ENCODE measurements at places on chromosomes 16 and 17. TPM values are rescaled to one million over a fixed set of nuclear protein-coding genes. Genes with fewer than 3 reads are reported as not detected.

DNA sequence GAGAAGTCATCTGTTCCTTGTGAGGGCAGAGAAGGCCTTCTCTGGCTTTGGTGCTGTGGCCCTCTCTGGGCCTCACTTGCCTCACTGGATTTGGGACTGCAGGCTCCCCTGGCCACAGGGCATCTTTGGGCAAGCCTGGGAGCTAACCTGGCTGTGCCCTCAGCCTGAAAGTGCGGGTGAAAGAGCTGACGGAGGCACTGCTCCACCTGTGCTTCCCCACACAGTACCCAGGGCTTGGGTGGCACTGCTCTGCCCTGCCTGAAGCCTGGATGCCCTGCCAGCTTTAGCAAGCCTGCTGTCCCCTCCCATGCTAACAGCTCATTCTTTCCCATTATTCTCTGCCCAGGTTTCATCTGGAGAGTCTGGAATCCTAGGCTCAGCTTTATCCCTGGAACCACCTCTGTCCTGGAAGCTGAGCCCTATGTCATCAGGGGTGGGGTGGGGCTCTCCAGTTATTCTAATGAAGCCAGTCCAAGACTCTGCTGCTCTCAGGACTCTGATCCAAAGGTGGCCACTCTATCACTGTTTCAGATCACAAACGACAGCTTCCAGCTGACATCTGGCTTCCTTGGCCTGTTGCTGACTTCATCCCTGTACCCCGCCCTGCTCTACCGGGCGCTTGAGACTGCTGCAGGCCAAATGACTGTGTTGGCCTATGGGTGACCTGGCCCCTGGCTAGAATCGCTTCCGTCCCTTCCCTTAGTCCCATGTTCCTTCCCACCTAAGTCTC is 29.3 kb downstream of the HIC1 start:
- no peak for DNase-seq

DNA sequence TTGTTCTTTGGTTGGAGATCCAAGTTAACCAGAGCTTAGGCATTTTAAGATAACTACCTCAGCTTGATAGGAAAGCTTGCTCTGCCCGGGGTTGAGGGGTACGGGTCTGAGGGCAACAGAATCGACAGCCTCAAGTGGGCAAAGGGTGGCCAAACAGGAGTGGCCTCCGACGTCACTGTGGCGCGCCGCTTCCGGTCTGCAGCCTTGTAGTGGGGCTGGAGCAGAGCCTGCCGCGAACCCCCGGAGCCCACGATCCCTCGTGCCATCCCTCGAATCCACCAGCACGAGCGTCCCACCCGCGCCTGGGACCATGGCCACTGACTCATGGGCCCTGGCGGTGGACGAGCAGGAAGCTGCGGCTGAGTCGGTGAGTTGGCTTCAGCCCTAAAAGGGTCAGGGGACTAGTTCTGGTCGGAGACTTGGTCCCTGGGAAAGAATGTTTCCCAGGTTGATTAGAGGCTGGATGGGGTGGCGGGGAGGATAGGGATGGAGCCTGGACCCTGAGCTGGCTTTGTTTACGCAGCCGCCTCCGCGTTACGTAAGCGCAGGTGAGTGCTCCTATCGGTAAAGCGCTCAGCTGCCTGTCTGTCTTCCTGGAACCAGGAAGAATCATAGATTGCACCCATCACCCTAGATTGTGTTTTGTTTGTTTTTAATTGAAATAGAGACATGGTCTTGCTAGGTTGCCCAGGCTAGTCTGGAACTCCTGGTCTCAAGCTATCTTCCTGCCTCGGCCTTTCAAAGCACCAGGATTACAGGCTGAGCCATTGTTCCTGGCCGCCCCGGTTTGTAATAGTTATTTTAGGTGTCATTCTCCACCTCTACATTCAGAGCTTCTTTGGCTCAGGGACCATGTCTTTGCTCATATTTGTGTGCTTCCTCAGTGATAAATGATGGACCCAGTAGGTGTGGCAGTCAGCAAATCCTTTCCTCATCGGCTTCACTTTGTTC is at the start of gene DDX19B:
DDX19B (plus strand) TSS at position 199 of the 951 bp plus-strand sequence; CDS start at position 311, 112 bp downstream.
- peak; percentile 49 for DNase-seq

GRCh38 chr16:88317613-88317965 is 65.2 kb upstream of the ZNF469 start:
- no peak for DNase-seq

GRCh38 chr17:17507465-17508011 is 11.3 kb upstream of the RASD1 start:
- DNase-seq = no peak

GRCh38 chr17:49338883-49339282 is 23.2 kb downstream of the ZNF652 start:
- DNase-seq = no peak

GRCh38 chr17:39674702-39675389 is 6.6 kb downstream of the PNMT start:
- DNase-seq = peak; percentile 56

DNA sequence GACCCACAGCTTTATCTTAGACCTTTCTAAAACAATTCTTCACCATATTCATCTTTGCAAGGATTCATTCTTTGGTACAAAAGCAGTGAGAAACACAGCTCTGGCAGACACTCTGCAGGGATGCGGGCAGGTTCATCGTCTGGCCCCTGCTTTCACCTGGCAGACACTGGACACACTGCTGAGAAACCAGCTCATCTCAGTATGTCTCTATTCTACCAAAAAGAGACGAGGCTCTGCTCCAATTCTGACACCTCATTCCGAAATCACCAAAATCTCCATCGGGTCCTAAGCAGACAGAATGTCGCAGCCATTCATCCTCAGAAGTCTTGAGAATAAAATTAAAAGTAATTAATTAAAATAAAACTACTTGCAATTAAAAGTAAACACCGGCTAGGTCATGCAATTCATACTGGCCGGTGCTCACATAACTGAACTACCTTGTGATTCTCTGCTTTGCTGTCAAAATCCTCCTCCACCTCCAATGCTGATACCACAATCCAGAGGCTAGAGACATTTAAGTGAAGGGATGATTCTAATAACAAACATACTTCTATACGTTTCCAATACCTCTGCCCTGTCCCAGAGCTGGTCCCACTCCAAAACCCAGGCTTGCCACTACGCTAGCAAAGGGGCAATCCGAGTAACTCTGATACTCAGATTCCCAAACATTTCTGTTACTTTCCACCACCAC is 1.3 kb downstream of the RNF157 start:
- no peak for DNase-seq

DNA sequence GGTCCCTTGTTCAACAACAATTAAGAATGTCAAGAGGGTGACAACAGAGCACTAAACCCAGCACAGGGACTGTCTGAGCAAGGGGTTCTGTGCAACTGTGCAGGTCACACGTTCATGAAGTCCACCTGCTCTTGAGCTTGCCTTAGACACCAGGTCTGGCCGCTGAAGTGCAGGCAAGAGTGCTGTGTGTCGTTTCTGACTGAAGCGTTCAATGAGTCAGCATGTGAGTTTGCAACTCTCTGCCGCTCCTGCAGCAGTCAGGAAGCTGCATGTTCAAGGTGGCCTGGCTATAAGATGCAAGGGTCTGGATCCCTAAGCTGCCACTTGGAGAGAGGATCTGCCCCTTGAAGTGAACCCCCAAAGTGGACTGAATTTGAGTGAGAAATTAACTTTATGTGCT is 332.7 kb upstream of the HSBP1 start:
- DNase-seq = no peak

DNA sequence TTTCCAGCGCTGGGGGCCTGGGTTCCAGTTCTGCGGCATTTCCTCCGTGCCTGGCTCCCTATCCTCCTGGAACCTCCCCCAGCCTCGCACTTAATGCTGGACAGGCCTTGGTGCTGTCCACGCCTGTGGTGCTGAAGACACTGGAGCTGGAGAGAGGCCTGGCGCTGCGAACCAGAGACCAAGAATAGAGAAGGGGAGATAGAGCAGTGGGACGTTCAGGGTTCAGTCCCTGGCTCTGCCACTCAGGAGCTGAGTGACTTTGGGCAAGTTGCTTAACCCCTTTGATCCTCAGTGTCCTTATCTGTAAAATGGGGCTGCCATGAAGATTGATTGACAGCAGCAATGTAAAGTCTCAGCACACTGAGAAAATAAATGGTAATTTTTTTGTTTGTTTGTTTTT is 11.9 kb downstream of the SBK1 start:
- DNase-seq = peak; percentile 11

GRCh38 chr16:84227548-84227947 is 12.3 kb downstream of the KCNG4 start:
- DNase-seq = no peak

The STX1B gene
- total RNA-seq = 0.80 TPM

The CCDC144A gene
- not detected for total RNA-seq

The CEP295NL gene
- total RNA-seq = 0.69 TPM

The FBXW10B gene
- total RNA-seq = 0.94 TPM

The PLXDC1 gene
- not detected for total RNA-seq

The CA10 gene
- not detected for total RNA-seq

The PDE6G gene
- total RNA-seq = not detected

The PHOSPHO1 gene
- 0.05 TPM for total RNA-seq

The NPIPB8 gene
- 0.05 TPM for total RNA-seq

The SLC35G6 gene
- not detected for total RNA-seq

The AOC2 gene
- total RNA-seq = 0.70 TPM

The RNF112 gene
- total RNA-seq = not detected

The MPP3 gene
- total RNA-seq = 8.5 TPM

The TP53TG3F gene
- not detected for total RNA-seq

The KRT33A gene
- total RNA-seq = not detected

Data from renal cortical epithelial cell (primary cell).